ENCODE measurements at places on chromosomes 1 and 21. TPM values are rescaled to one million over a fixed set of nuclear protein-coding genes. Genes with fewer than 3 reads are reported as not detected.

ADAMTS5 gene
- polyA plus RNA-seq = 0.90 TPM

S100B gene
- polyA plus RNA-seq = 0.24 TPM

CCDC30 gene
- 0.94 TPM for polyA plus RNA-seq

DISC1 gene
- 1.7 TPM for polyA plus RNA-seq

KCNJ9 gene
- 0.05 TPM for polyA plus RNA-seq

HTR6 gene
- 0.05 TPM for polyA plus RNA-seq

NBPF10 gene
- polyA plus RNA-seq = 0.66 TPM

PDE9A gene
- 0.28 TPM for polyA plus RNA-seq

KRTAP13-2 gene
- polyA plus RNA-seq = not detected

GPR61 gene
- not detected for polyA plus RNA-seq

B4GALT3 gene
- 50.5 TPM for polyA plus RNA-seq

DNA sequence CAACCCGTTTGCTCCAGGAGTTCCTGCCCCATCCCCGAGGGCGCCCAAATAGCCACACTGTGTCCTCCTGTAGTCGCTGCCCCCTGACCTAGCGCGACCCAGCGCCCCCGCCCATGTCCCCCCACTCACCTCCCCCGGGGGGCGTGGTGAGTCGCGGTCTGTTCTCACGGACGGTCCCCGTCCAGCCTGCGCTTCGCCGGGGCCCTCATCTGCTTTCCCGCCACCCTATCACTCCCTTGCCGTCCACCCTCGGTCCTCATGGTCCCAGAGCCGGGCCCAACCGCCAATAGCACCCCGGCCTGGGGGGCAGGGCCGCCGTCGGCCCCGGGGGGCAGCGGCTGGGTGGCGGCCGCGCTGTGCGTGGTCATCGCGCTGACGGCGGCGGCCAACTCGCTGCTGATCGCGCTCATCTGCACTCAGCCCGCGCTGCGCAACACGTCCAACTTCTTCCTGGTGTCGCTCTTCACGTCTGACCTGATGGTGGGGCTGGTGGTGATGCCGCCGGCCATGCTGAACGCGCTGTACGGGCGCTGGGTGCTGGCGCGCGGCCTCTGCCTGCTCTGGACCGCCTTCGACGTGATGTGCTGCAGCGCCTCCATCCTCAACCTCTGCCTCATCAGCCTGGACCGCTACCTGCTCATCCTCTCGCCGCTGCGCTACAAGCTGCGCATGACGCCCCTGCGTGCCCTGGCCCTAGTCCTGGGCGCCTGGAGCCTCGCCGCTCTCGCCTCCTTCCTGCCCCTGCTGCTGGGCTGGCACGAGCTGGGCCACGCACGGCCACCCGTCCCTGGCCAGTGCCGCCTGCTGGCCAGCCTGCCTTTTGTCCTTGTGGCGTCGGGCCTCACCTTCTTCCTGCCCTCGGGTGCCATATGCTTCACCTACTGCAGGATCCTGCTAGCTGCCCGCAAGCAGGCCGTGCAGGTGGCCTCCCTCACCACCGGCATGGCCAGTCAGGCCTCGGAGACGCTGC lies 1.1 kb downstream of the HTR6 start:
- peak; percentile 81 for DNase-seq
- no peaks in the 10 kb centered on the region for H3K36me3 ChIP-seq
- no peaks in the 10 kb centered on the region for H3K27me3 ChIP-seq
- H3K4me3 ChIP-seq = peak overlapping the region; percentile 53
- H3K27ac ChIP-seq = no peak overlapping the region

- H3K4me3 ChIP-seq = no peak overlapping the region
- DNase-seq = no peak
Observed at GRCh38 chr1:109775398-109775797, 11.7 kb upstream of the EPS8L3 start.

DNA sequence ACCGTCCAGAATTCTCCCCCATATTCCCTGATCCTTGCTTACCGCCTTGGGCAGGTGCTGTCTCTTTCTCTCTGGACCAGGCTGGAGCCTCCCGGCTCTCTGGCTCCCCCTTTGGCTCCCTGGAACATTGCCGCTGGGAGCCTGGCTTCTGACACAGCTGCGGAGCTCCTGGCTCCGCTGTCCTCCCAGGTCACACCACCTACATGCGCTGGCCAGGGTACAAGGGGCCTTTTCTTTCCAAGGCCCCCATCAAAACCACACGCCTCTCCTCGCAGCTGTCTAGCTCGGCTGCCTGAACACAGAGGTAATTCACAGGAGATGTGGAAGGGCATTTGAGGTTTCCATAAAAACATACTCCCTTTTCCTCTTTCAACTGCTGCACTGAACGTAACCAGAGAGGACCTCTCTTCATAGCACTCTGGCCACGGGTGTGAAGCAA lies 7.5 kb upstream of the ZNF648 start:
- no peak overlapping the region for H3K27ac ChIP-seq
- H3K4me3 ChIP-seq = no peak overlapping the region
- peak; percentile 84 for DNase-seq
- H3K4me1 ChIP-seq = no peaks in the 10 kb centered on the region

DNA sequence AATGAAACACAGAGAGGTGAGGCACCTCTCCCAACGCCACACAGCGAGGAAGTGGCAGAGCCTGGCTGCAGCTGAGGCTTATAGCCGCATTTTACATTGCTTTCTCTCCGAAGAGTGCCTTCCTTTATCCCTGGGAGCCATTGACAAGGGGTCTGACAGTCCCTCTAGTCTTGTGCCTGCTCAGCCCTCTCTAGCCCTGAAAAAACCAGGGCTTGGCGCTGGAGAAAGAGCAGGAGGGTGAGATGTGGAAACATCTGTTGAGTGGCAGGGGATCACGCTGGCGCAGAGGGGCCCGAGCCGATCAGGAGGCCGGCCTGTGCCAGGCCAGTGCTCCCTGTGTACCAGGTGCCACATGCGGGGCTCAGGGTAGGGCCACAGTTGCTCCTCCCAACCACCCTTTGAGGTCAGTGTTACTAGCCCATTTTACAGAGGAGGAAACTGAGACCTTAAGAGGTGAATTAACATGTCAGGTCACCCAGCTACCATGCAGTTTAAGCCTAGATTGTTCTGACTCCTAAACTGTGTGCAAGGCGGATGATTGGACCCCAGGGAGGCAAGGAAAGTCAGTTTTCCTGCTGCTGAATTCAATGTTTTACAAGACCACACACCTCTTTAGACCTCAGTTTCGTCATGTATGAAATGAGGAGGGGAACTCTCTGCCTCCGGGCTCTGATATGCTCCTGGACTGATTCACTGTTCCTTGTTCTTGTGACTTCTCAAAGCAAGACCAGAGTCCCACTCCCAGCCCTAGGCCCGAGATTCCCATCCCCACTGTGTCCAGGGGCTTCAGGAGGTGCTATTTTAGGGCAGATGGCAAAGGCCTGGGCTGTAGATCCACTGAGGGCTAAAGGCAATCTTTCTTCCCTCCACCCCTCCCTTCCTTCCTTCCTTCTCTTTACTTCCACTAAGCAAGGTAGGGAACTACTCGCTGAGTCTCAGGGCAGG lies 28.0 kb upstream of the RUNX3 start:
- no peak overlapping the region for H3K4me3 ChIP-seq
- no peak overlapping the region for H3K27ac ChIP-seq
- no peak for DNase-seq
- no peaks in the 10 kb centered on the region for H3K36me3 ChIP-seq

DNA sequence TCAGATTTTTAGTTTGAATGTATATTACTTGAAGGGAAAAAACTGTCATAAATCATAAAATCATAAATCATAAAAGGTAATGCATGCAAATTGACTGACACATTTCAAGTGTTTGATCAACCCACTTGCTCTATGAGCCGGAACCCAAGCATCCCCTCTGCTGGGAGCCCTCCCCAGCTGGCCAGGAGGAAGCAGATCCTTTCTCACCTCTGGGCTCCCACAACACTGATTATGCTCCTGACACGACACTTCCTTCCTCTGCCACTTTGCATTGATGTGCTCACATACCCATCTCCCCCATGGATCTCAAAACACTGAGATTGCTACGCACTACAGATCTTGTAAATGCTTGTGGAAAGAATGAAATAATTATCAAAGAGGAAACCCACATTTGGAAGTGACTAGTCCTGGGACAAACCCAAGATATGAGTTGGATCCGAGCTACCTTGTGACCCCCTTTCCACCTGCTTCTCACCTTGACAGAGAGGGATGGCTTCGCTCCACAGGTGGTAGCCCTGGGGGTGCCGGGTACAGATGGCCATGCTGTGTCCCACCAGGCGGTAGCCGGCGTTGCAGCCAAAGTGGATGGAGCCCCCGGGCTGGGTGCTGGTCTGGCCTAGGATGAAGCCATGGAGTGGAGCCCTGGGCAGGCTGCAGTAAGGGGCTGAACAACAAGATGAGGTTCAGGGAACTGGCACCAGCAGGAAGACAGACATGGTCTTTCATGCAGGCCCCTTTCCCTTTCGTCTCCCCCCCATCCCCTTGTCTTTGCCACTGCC lies 104.6 kb downstream of the ZSCAN20 start:
- H3K4me3 ChIP-seq = no peak overlapping the region
- no peaks in the 10 kb centered on the region for H3K36me3 ChIP-seq
- no peaks in the 10 kb centered on the region for H3K4me1 ChIP-seq
- peak; percentile 12 for DNase-seq
- no peaks in the 10 kb centered on the region for H3K27me3 ChIP-seq

GRCh38 chr1:8448911-8449661 lies 131.2 kb downstream of the SLC45A1 start:
- H3K27ac ChIP-seq = peak overlapping the region; percentile 59
- peaks cover 6% of the 10 kb centered on the region for H3K36me3 ChIP-seq
- peaks cover 14% of the 10 kb centered on the region for H3K4me1 ChIP-seq
- no peak overlapping the region for H3K4me3 ChIP-seq
- H3K27me3 ChIP-seq = no peaks in the 10 kb centered on the region

GRCh38 chr1:235326719-235327558 lies 1.0 kb downstream of the ARID4B start:
- H3K27ac ChIP-seq = peak overlapping the region; percentile 90
- H3K36me3 ChIP-seq = peaks cover 16% of the 10 kb centered on the region
- peak overlapping the region; percentile 81 for H3K4me3 ChIP-seq
- no peaks in the 10 kb centered on the region for H3K27me3 ChIP-seq
- peak; percentile 70 for DNase-seq

- peak overlapping the region; percentile 45 for H3K4me3 ChIP-seq
- no peaks in the 10 kb centered on the region for H3K4me1 ChIP-seq
- no peaks in the 10 kb centered on the region for H3K27me3 ChIP-seq
- DNase-seq = peak; percentile 47
- no peaks in the 10 kb centered on the region for H3K36me3 ChIP-seq
Observed at GRCh38 chr1:158117854-158118704, 62.6 kb upstream of the CD1D start.

DNA sequence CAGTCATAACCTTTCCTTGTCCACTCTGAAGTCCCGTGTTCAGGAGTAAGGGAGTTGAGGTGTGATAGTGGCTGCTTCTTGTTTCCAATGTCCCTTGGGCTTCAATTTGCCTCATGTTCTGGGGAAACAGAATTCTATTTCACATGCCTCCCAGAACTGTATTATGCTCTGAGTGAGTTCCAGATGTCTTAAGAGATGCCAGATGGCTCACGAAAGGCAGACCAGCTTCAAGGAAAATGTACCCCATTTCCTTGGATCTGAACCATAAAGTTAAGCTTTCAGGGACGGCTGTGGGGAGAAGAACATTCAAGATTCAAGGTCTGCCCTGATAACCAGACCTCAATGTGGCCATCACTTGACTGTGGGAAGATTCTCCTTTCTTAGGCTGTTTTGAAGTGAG lies 42.4 kb downstream of the C1orf87 start:
- H3K27ac ChIP-seq = no peak overlapping the region
- H3K4me1 ChIP-seq = peaks cover 2% of the 10 kb centered on the region
- no peak overlapping the region for H3K4me3 ChIP-seq

- no peak overlapping the region for H3K27ac ChIP-seq
- H3K4me3 ChIP-seq = peak overlapping the region; percentile 35
- H3K4me1 ChIP-seq = no peaks in the 10 kb centered on the region
Observed at GRCh38 chr21:42593007-42593814, 60.2 kb upstream of the PDE9A start.

GRCh38 chr1:112510340-112510739 lies 1.6 kb downstream of the WNT2B start:
- H3K4me1 ChIP-seq = peaks cover 10% of the 10 kb centered on the region
- H3K27ac ChIP-seq = no peak overlapping the region
- H3K36me3 ChIP-seq = no peaks in the 10 kb centered on the region
- H3K4me3 ChIP-seq = no peak overlapping the region

- no peaks in the 10 kb centered on the region for H3K36me3 ChIP-seq
- H3K4me3 ChIP-seq = no peak overlapping the region
Observed at GRCh38 chr21:28213261-28213660, 779.4 kb downstream of the LTN1 start.

DNA sequence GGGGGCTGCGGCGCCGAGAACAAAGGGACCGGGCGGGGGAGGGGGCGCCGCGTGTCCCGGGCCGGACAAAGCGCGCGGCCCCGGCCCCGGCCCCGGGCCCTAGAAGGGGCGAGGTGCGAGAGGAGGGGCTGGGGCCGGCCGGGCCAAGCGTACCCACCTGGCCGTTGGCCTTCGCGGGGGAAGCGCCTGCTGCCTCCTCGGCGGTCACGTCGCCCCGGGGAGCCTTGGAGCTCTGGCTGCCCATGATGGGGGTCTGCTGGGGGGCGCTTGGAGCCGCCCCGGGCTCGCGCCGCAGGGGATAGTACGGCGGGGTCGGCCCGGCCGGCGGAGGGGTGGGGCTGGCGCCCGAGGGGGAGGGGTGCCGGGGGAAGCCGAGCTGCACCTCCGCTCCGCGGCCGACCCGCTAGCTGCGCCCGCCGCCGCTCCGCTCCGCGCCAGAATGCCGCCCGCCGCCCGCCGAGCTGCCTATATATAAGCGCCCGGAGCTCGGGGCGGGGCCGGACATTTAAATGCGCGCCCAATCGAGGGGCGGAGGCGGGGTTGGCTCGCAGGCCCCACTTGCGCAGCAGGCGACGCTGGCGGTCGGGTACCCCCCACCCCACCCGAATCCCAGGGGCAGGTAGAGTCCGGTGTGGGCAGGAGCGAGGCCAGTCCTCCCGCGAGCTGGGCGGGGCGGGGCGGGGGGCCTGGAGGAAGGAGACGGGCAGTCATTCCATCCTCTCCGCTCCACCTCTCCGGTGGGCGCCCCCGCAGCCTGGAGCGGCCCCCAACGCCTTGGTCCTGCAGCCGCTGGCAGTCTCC lies at the start of gene MARCKSL1:
Gene MARCKSL1, minus strand, starts transcription at position 444 of the 801 bp plus-strand sequence. Its CDS starts 200 bp downstream, at position 244.
- H3K27ac ChIP-seq = peak within 1 kb of the TSS; percentile 81
- DNase-seq = peak; percentile 96
- no peaks in the 10 kb centered on the region for H3K27me3 ChIP-seq
- peaks cover 14% of the 10 kb centered on the region for H3K36me3 ChIP-seq

- no peaks in the 10 kb centered on the region for H3K27me3 ChIP-seq
- no peak overlapping the region for H3K27ac ChIP-seq
- no peak overlapping the region for H3K4me3 ChIP-seq
Observed at GRCh38 chr1:24329797-24330543, 10.8 kb downstream of the GRHL3 start.

- peak; percentile 8 for DNase-seq
- H3K27me3 ChIP-seq = no peaks in the 10 kb centered on the region
- H3K4me3 ChIP-seq = no peak overlapping the region
- H3K27ac ChIP-seq = no peak overlapping the region
- H3K36me3 ChIP-seq = no peaks in the 10 kb centered on the region
Observed at GRCh38 chr1:168726719-168727118, 2.3 kb downstream of the DPT start.

- no peak overlapping the region for H3K27ac ChIP-seq
- no peaks in the 10 kb centered on the region for H3K36me3 ChIP-seq
- no peak for DNase-seq
- no peaks in the 10 kb centered on the region for H3K4me1 ChIP-seq
- no peaks in the 10 kb centered on the region for H3K27me3 ChIP-seq
Observed at GRCh38 chr1:30313584-30313983, 409.8 kb downstream of the MATN1 start.

- H3K4me1 ChIP-seq = peaks cover 4% of the 10 kb centered on the region
- DNase-seq = no peak
- H3K27ac ChIP-seq = no peak overlapping the region
- no peaks in the 10 kb centered on the region for H3K36me3 ChIP-seq
Observed at GRCh38 chr1:234578735-234579134, 31.2 kb downstream of the IRF2BP2 start.

GRCh38 chr1:40897513-40897912 lies 35.4 kb upstream of the CITED4 start:
- H3K4me3 ChIP-seq = no peak overlapping the region
- no peak overlapping the region for H3K27ac ChIP-seq
- H3K4me1 ChIP-seq = no peaks in the 10 kb centered on the region
- no peaks in the 10 kb centered on the region for H3K36me3 ChIP-seq
- no peak for DNase-seq
- no peaks in the 10 kb centered on the region for H3K27me3 ChIP-seq

Data from SK-N-SH (cell line).